ENCODE measurements at places on chromosomes 5 and 9.

DNA sequence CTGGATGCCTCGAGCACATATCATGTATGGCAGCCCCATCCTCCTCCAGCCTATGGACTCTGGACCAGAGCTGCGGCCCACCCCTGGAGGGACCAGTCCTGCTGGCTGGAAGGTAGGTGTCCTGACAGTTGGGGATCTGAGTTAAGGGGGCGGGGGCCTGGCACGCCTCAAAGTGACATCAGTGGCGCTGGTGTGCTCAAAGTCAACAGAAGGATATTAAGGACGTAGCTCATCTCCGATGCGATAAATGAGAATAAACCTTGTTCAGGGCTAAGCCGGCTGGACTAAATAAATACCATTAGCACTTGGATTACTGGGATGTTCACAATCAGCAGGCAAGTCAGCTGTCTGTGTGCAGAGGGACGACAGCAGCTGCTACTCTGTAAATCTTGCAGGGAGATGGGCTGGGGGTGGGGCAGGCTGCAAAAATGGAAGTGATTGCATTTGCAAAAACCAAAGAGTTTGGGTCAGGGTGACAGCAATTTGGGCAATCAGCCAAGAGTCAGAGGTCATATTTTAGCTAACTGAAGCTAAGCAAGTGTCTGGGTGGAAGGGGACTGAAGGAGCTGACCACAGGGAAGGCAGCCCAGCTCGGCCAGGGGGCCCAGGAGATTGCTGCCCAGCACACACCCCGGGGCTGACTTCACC, 80.0 kb upstream of the LRRTM2 start:
- DNase-seq = no peak

DNA sequence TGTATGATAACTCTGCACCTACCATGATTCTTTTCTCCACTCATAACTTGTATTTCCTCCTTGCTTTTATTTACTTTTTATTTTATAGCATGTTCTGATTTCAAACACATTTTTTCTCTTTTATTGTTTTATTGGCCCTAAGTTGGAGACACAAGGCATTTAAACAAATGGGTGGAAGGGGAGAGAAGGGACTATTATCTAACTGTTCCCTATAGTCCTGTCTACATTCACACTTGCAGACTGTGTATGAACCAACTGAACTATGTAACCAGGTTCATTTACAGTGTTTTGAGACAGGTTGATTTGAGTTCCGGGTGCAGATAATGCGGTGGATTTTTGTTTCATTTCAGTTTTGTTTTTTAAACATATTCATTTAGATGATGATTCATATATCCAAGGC, 830.6 kb upstream of the SEMA6A start:
- DNase-seq = no peak

DNA sequence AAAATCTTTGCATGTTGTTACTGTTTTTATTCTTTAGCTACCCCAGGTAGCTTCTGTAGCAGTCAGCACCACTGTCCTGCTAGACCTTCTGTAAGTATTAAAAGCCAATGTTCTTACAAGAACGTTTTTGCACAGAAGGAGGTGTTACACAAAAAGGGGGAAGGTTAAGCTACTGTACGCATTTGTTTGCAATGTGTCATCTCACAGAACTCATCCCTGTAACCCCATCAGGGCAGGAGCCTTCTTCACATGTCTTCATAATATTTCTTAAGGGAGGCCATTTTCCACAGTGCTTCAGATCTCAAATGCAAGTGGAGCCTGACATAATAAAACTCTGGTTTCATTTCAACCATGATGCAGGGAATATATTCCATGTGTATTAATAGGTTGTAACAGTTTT, 67.9 kb downstream of the OSMR start:
- no peak for DNase-seq

DNA sequence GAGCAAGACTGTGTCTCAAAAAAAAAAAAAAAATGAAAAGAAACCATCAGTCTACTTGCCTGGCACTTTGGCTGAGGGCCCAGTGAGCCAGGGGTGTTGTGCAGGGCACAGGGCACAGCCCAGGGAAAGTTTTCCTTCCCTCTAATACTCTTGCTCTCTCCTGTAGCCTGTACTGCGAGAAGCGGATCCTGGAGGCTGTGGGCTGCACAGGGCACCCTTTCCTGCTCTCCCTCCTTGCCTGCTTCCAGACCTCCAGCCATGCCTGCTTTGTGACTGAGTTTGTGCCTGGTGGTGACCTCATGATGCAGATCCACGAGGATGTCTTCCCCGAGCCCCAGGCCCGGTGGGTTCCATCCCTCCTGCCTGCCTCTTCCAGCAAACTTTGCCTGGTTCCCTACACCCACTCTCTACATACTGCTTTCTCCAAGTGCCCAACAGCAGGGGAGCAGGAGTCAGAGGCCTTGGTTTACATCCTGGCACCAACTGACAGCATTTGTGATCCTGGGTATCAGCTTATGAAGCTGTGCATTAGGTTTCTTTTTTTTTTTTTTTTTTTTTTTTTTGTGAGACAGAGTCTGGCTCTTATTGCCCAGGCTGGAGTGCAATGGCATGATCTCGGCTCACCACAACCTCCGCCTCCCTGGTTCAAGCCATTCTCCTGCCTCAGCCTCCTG, 7.2 kb downstream of the ZDHHC12 start:
- no peak for DNase-seq

DNA sequence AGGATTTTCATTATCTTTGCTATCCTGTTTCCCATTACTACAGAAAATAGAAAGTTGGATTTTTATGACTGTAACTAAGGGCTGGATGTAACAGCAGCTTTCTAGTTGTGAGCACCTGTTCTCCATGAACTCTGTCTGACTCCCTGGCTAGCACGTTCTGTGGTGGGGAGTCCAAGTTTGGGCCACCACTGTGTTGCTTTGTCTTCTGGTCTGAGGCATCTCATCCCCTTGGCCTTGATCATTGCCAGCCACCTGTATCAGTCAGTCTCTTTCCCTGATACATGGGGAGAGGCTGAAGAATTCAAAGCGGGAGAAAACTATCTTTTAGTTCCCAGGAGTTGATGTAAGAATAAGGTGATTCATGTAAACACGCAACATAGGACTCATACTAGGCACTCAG, 33.4 kb downstream of the WDR70 start:
- DNase-seq = no peak

DNA sequence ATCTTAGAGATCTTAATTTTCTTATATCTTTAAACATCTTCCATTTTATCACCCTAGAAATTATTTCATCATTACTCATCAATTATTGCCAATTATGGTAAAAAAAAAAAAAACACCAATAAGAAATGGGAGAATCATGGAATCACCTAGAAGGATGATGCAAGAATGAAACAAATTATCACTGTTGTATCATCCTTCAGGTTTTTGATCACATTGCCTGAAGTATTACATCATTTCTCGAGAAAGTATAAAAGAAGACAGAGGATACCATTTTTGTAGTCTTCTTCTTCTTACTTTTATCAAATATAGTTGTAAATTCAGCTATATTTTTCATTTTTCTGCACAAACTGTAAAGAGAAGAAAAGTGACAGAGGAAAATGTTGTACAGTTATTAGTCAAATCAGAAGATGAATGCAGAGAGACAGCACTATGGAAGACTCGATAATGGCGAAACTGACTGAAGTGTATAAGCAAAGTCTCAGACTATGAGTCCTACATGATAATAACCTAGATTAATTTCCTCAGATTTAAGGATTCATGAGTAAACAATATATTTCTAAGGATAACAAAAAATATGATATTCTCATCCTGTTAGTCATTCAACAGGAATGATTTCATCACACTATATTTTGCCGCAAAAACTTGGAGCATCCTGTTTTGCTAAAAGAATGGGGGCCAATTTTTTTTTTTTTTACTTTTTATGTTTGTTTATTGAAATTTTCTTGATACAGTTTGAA, 5.9 kb upstream of the STC2 start:
- DNase-seq = no peak

DNA sequence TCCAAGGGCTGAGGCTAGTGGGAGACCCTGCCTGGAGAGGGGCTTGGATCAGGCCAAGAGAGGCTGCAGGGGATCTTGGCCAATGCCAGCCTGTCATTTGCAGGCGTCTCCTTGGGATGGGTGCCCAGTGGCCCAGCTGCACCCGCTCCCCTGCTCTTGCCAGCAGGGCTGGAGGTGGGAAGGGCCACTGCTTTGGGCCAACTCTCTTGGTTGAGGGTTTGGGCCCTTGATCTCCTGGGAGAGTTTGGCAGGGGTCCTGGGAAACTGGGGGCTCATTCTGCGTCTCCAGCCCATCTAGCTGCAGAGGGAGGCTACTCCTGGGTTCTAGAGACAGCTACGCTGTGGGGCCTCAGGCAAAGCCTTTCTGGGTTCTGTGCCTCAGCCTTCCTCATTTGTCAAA, 10.5 kb downstream of the PSD2 start:
- no peak for DNase-seq

- no peak for DNase-seq
Measured at GRCh38 chr5:180844858-180845257, 16.2 kb downstream of the ZFP62 start.

All from hematopoietic multipotent progenitor cell (in vitro differentiated cells).